Brain (organoid and tissue), 16 donors: ENCODE measurements at places on chromosomes 12 and 14.

- DNase-seq, result no peak
Measured at GRCh38 chr14:40393143-40393542, 960.9 kb upstream of the FBXO33 start.

DNA sequence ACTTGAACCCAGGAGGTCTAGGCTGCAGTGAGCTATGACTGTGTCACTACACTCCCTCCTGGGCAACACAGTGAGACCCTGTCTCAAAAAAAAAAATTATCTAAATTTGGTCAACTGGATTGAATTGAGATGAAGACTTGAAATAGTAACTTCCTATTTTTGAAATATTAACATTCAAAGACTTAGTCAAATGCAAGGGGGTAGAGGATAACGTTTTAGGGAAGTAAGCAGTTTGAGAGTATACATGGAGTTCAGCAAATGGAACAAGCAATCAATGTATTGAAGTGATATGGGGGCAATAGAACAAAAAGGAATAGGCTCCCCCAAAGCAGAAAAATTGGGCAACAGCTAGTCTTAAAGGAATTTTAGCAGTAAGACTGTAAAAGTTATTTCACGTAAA lies 4.6 kb upstream of the MFAP5 start:
- no peak for DNase-seq

DNA sequence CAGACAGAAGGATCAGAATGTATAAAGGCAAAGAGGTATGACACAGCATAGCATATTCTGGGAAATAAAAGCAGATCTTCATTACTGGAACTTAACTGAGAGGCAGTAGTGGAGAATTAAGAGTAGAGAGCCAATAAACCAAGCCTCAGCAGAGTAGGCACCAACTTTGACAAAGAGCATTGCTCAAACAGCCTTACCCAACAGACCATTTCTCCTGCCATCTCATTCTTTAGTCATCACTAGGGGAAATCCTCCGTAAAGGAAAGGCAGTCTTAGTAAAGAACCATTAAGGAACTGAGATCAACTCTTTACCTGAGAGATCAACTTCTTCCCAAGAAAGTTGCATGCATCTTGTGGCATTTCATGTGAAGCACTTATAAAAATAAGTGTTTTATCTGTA lies 36.6 kb downstream of the SENP1 start:
- DNase-seq, result no peak

- no peak for DNase-seq
Measured at GRCh38 chr12:70854138-70854537, 66.4 kb downstream of the PTPRR start.

GRCh38 chr12:6533653-6533922 lies 729 bp upstream of the GAPDH start:
- no peak for DNase-seq
